Nephron progenitor cell (in vitro differentiated cells): ENCODE measurements at places on chromosomes 1 and 21.

- peaks cover 4% of the 10 kb centered on the region for H3K4me1 ChIP-seq
- H3K4me3 ChIP-seq, result no peak overlapping the region
- no peaks in the 10 kb centered on the region for H3K27me3 ChIP-seq
- no peaks in the 10 kb centered on the region for H3K36me3 ChIP-seq
- no peak overlapping the region for H3K27ac ChIP-seq
Observed at GRCh38 chr1:196214866-196215265, 393.4 kb downstream of the KCNT2 start.

GRCh38 chr1:68479501-68479900, 17.4 kb downstream of the DEPDC1 start:
- no peaks in the 10 kb centered on the region for H3K4me1 ChIP-seq
- no peak overlapping the region for H3K4me3 ChIP-seq
- H3K27me3 ChIP-seq, result no peaks in the 10 kb centered on the region
- no peak overlapping the region for H3K27ac ChIP-seq
- no peak for DNase-seq

- H3K4me1 ChIP-seq, result peaks cover 16% of the 10 kb centered on the region
- no peaks in the 10 kb centered on the region for H3K27me3 ChIP-seq
- no peak for DNase-seq
- H3K36me3 ChIP-seq, result no peaks in the 10 kb centered on the region
- H3K4me3 ChIP-seq, result no peak overlapping the region
Observed at GRCh38 chr1:198657550-198658064, 18.8 kb downstream of the PTPRC start.

GRCh38 chr1:65195495-65196417, 47.8 kb downstream of the AK4 start:
- peaks cover 59% of the 10 kb centered on the region for H3K36me3 ChIP-seq
- no peak overlapping the region for H3K4me3 ChIP-seq
- no peaks in the 10 kb centered on the region for H3K4me1 ChIP-seq
- H3K27me3 ChIP-seq, result no peaks in the 10 kb centered on the region

DNA sequence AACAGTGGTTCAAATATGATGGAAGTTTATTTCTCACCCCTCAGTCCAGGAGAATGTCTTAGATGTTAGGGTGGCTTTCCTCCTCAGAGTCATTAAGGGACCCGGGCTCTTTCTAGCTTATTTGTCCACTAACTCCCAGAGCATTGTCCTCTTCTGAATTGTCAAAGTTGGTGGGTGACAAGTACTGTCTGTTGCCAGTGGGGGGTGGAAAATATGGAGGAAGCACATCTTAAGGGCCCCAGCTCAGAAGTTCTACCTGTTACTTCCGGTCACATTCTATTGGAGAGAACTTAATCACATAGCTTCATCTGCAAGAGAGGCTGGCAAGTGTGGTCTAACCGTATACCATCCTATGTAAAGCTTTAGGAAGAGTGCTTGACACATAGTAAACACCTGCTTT, 7.1 kb downstream of the CLIC4 start:
- no peaks in the 10 kb centered on the region for H3K27me3 ChIP-seq
- peaks cover 41% of the 10 kb centered on the region for H3K36me3 ChIP-seq
- H3K4me3 ChIP-seq, result no peak overlapping the region
- peaks cover 53% of the 10 kb centered on the region for H3K4me1 ChIP-seq
- H3K27ac ChIP-seq, result no peak overlapping the region
- no peak for DNase-seq

DNA sequence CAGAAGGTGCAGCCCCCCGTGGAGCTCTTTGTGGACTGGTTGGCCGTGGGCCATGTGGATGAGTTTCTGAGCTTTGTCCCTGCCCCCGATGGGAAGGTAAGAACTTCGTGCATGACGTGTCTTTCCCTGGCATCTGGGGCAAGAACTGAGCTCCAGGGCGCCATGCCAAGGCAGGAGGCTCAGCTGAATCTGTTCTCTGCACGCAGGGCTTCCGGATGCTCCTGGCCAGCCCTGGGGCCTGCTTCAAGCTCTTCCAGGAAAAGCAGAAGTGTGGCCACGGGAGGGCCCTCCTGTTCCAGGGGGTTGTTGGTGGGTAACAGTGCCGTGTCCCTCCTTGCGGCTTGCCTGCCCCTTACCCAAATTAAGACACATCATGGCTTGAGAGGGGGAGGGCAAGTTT, 27.7 kb downstream of the PADI3 start:
- H3K36me3 ChIP-seq, result no peaks in the 10 kb centered on the region
- H3K4me1 ChIP-seq, result peaks cover 40% of the 10 kb centered on the region
- no peak overlapping the region for H3K27ac ChIP-seq
- H3K27me3 ChIP-seq, result peaks cover 24% of the 10 kb centered on the region

GRCh38 chr1:191889623-191890003, 268.6 kb upstream of the RGS18 start:
- no peak overlapping the region for H3K27ac ChIP-seq

- H3K27me3 ChIP-seq, result peaks cover 11% of the 10 kb centered on the region
- H3K4me3 ChIP-seq, result no peak overlapping the region
- H3K4me1 ChIP-seq, result peaks cover 8% of the 10 kb centered on the region
- DNase-seq, result no peak
Observed at GRCh38 chr1:100524355-100524754, 13.6 kb upstream of the GPR88 start.
